ENCODE measurements at places on chromosomes 11 and 22. TPM values are rescaled to one million over a fixed set of nuclear protein-coding genes. Genes with fewer than 3 reads are reported as not detected.

GRCh38 chr11:44029977-44030911, 17.5 kb upstream of the ACCSL start:
- H3K36me3 ChIP-seq = peaks cover 8% of the 10 kb centered on the region
- DNase-seq = peak; percentile 44
- H3K27me3 ChIP-seq = peaks cover 4% of the 10 kb centered on the region
- peak overlapping the region; percentile 18 for H3K4me3 ChIP-seq
- peak overlapping the region; percentile 30 for H3K27ac ChIP-seq

- no peaks in the 10 kb centered on the region for H3K27me3 ChIP-seq
- H3K4me1 ChIP-seq = peaks cover 8% of the 10 kb centered on the region
Measured at GRCh38 chr22:41048791-41049717, 43.3 kb upstream of the EP300 start.

DNA sequence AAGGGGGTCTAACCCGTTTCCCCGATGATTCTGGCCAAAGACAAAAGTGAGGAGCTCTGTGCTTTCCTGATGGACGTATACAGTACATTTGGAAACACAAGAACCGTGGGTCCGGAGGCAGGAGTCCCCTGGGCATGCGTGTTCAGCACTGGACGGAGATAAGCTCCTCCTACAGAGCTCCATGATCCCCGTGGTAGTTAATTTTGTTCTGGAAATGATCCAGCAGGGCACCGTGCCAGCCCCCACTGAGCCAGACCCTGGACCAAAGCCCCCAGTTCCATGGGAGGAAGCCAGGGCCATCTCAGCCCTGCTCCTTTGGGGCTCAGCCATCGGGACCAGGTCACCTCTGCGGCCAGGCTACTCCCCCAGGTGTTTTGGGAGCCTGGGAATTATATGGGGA, 83.3 kb downstream of the TRMU start:
- DNase-seq = no peak
- no peaks in the 10 kb centered on the region for H3K36me3 ChIP-seq
- H3K27ac ChIP-seq = no peak overlapping the region

The STK33 gene
- 13.3 TPM for total RNA-seq

GRCh38 chr22:28477556-28477955, 202.1 kb downstream of the TTC28 start:
- no peak overlapping the region for H3K4me3 ChIP-seq
- peaks cover 9% of the 10 kb centered on the region for H3K4me1 ChIP-seq
- no peak for DNase-seq
- no peaks in the 10 kb centered on the region for H3K36me3 ChIP-seq

DNA sequence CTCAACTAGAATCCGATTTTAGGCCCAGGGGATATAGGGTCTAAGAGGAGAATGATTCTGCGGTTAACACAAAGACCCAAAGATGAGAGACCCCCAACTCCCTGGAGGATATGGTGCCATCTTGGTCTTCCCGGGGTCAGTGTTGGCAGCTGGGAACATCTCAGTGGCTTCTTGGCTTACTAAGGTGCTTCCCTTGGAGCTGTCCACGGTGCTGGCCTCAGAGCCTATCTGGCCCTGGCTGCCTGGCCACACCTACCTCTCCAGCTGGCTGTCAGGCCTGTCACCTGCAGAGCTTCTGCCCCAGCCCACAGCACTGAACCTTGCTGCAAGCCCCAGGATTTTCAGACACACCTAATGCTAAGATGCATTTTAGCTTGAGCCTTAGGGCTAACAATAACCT, 70.7 kb upstream of the THY1 start:
- H3K27me3 ChIP-seq = no peaks in the 10 kb centered on the region
- DNase-seq = peak; percentile 86
- no peak overlapping the region for H3K27ac ChIP-seq
- H3K4me1 ChIP-seq = peaks cover 41% of the 10 kb centered on the region

The CALCB gene
- 3.2 TPM for total RNA-seq

DNA sequence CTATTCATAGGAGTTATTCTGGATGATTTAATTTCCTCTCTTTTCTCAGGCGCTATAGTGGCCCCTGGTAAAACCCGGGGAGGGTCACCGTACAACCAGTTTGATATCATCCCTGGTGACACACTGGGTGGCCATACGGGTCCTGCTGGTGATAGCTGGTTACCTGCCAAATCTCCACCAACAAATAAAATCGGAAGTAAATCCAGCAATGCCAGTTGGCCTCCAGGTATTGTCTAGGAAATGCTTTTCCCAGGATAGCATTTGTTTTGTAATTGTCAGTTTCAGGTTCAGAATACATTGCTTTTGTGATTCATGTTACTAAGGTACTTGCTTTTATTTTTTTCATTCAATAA, 35.6 kb upstream of the ADSL start:
- no peak overlapping the region for H3K4me3 ChIP-seq
- H3K27me3 ChIP-seq = no peaks in the 10 kb centered on the region
- H3K27ac ChIP-seq = peak overlapping the region; percentile 10
- no peaks in the 10 kb centered on the region for H3K4me1 ChIP-seq

GRCh38 chr11:44729713-44730112, 3.0 kb downstream of the TSPAN18 start:
- peaks cover 6% of the 10 kb centered on the region for H3K36me3 ChIP-seq
- H3K4me1 ChIP-seq = peaks cover 75% of the 10 kb centered on the region
- H3K4me3 ChIP-seq = no peak overlapping the region
- no peak overlapping the region for H3K27ac ChIP-seq

Data from WTC11 (cell line).